Left forelimb (tissue), 1 donor: ENCODE measurements at places on chromosomes 1 and 21.

GRCh38 chr1:209384710-209385550 lies 198.6 kb upstream of the CAMK1G start:
- no peak for DNase-seq

- no peak for DNase-seq
Measured at GRCh38 chr1:182680901-182681567, 3.4 kb downstream of the RGS8 start.

GRCh38 chr1:221448585-221449175 lies 293.2 kb downstream of the DUSP10 start:
- no peak for DNase-seq

DNA sequence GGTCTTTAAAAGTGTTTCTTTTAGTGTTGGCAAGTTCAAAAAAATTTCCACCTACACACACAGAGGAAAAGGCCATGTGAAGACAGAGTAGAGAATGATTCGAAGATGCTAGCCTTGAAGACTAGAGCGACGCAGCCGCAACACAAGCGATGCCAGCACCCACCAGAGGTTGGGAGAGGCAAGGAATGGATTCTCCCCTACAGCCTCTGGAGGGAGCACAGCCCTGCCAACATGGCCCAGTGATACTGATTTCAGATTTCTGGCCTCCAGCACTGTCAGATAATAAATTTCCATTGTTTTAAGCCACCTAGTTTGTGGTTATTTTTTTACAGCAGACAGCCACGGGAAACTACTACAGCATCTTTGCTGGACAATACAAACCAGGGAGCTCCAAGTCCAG lies 6.9 kb upstream of the ADAR start:
- DNase-seq, result no peak

DNA sequence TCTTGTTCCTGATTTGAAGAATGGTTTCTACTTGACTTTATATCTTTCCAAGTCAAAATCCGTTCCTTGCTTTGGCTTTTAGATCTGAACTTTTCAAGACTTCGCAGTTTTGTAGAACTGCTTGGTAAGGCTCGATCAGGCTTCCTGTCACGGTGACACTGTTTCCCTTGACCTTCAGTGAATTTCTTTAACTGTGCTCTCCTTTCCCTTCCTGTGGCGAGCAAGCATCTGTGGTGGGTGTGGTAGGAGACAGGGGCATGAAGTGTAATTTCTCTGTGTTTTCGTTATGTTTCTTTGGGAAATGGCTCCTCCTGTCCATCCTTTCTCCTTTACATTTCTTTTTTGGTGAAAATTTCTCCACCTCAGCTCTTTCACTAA lies 10.4 kb downstream of the STYXL2 start:
- no peak for DNase-seq

GRCh38 chr1:184836141-184836540 lies 81.5 kb upstream of the EDEM3 start:
- no peak for DNase-seq
